Smooth muscle cell of the umbilical artery (primary cell): ENCODE measurements at places on chromosomes 6 and 20. TPM values are rescaled to one million over a fixed set of nuclear protein-coding genes. Genes with fewer than 3 reads are reported as not detected.

Gene CCN6
- not detected in 2 replicates for total RNA-seq

Gene PARD6B
- total RNA-seq = 0.37 and 0.59 TPM in 2 replicates

Gene CTAGE9
- total RNA-seq = not detected in 2 replicates

Gene PHACTR1
- 0.30 and 0.51 TPM in 2 replicates for total RNA-seq

Gene CENPW
- 2.7 and 6.3 TPM in 2 replicates for total RNA-seq

Gene CST5
- total RNA-seq = not detected in 2 replicates

Gene DDX27
- 26.1 and 41.7 TPM in 2 replicates for total RNA-seq

Gene MANEA
- 15.1 and 17.3 TPM in 2 replicates for total RNA-seq
